ENCODE measurements at places on chromosomes 2 and 18.

DNA sequence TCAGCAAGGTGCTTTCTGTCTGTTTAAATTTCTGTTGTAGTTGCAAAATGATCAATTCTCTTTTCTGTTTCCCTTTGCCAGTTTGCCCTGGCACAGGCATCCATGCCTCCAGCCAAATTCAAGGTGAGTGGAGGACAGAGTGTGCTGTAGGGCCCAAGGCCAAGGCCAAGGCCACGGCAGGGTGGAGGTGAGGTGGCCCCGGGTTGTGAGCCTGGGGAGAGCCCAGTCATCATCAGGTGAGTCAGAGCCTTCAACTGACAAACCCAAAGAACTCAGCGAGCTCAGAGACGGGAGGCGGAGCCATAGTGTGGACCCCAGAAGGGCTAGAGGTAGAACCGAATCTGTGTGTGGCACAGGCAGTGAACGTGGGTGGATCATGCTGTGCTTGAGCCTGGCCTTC is 55.7 kb downstream of the BCL2L11 start:
- no peak for DNase-seq

GRCh38 chr2:209114588-209115240 is 309.1 kb upstream of the MAP2 start:
- DNase-seq: no peak

- no peak for DNase-seq
Measured at GRCh38 chr2:83055376-83056010, 1403.6 kb downstream of the SUCLG1 start.

DNA sequence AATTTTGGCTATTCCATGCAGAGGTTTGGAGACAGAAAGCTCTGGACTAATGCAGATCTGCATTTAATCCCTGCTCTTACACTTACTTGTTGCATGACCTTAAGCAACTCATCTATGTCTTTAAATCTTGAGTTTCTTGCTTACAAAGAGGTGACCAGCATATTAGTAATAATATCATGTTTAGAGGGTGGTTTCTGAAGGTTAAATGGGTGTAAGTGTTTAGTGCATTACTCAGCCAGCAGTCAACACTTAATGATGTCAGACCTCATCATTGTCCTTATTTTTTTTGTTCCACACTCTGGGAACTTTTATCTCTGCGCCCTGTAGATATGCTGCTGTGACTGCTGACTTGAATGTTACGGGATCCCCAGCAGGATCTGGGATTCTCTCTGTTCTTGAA is 1.7 kb downstream of the IL1RL1 start:
- no peak for DNase-seq

DNA sequence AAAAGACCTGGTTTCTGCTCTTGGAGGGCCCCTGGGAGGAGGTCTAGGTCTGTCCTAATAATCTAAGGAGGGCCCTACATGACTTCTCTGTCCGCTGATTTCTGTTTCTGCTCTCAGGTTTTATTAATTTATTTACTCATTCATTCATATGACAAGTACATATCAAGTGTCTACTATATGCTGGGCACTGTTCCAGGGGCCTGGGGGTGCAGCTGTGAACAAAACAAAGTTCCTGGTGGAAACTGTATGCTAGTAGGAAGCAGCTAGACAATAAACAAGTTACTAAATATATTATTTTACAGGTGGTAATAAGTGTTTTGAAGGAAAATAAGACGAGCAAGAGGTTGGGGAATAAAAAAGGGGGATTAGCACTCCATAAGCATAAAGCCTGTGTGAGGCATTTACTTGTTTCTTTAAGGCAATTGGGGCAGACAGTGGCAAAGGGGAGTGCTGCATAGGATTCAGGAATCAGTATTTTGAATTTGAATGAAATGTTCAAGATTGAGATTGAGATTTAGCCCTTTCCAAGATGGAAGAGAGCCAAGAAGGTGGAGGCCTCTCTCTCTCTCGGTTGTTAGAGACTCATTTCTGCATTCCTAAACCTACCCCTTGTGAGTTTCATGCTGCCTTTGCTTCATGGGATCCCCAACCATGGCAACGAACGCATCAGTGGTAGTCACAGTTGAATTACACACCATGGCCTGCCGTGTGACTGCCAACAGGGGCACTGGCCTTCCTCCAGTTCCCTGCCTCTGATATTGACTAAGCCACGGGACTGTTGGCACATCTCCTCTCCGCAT is 28.3 kb downstream of the DRC1 start:
- no peak for DNase-seq

DNA sequence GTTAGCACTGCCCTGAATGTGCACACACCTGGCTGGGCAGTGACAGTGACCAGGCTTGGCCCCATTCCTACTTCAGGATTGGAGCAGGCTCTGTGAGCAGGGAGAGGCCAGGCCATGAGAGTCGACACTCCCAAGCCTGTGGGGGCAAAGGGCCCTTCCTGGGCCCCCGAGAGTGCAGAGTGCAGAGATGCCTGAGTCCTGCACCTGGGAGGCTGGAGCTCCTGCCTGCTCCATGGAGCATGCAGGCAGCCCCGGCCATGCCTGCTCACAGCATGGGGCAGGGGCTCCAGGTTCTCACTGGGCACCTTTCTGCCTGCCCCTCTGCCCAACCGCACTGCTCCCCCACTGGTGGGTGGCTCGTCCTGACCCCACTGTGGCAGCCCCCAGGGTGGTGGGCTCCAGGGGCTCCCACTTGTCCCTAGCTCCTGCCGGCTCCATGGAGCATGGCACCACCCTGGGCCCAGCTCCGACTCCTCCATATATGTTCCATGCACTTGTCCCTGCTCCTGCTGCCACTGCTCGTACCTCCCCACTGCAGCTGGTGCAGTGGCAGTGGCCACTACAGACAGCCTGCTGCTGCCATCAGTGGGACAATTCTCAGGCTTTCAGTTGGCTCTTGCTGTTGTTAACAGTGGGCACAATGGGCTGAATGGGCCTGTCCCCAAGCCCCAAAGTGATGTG is 282.0 kb downstream of the RPRM start:
- no peak for DNase-seq

DNA sequence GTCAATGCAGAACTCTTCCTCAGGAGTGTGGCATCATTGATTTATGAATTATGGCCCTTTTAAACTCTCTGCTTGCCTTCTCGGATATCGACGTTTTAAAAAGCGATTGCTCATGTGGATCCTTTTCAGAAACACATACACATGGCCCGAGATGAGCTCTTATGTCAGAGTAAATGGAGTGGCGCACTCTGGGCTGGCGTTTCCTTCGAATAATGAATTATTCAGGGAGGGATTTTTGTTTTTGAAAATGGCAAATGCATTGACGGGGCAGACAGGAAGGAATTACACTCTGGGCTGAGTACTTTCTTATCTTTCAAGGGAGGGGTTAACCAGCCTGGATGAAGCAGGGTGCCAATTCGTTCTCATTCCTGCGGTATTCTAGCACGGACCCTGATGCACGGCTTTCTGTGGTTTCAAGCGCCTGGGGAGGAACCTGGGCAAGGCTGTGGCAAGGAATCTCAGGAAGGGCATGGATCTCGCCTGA is 142.7 kb downstream of the PRKCE start:
- DNase-seq: no peak

- DNase-seq: no peak
Measured at GRCh38 chr2:27871802-27872201, 18.4 kb downstream of the RBKS start.

DNA sequence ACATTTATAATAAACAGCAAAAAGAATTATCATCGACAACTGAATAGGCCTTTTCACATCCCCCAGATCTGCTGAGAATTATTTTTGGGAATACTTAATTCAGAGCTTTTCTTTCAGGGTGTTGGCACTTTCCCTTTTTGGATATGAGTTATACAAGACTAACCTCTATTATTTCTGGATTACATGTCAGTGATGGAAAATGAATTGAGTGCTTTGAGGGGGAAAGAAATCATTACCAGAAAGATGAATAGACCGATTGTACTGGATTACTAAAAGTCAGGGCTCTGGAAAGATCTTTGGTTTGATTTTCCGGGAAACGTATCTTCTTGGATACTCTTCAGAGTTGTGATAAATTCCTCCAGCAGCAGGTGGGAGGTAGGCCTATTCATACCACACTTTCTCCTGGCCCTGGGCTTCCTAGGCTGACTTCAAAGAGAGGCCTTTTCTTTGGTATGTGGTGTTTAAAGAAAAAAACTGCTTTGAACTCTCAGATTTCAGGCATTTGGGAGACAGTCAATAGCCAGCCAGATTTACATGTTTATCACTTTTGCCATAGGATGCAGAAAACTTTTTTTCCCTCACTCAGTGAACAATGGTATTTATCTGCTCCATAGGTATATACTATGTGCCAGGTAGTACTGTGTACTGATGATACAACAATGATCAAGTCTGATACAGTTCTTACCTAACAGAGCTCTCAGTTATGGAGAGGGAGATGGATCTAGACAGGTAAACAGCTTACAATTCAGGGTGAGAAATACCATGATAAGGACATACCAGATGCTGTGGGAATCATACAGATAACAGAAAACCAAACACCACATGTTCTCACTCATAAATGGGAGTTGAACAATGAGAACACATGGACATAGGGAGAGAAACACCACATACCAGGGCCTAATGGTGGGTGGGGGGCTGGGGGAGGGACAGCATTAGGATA is 63.3 kb upstream of the ACTR3 start:
- DNase-seq: no peak

DNA sequence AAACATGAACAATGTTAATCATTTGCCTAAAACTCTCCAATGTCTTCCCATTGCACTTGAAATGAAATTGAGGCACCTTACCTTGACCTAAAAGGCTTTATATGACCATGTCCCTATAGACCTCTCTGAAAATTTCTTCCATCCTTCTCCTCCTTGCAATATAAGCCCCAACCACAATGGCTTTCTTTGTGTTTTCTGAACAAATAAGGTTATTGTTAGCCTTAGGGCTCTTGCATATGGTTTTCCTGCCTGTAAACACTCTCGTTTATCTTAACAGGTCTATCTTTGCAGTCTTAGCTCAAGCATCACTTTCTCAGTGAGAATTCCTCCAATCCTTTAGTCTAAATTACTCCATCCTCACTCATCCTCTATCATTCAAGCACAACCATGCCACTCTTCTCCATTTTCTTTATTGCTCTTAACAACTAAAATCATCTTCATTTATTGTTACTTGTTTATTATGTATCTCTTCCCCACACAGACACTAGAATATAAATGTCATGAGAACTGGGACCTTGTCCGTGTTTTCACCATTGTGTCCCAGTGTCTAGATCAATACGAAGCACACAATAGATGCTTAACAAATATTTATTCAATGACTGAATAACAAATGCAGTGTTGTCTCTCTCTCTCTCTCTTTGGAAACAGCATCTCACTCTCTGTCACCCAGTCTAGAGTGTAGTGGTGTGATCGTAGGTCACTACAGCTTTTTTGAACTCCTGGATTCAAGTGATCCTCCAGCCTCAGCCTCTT is 129.3 kb downstream of the RDH14 start:
- no peak for DNase-seq

DNA sequence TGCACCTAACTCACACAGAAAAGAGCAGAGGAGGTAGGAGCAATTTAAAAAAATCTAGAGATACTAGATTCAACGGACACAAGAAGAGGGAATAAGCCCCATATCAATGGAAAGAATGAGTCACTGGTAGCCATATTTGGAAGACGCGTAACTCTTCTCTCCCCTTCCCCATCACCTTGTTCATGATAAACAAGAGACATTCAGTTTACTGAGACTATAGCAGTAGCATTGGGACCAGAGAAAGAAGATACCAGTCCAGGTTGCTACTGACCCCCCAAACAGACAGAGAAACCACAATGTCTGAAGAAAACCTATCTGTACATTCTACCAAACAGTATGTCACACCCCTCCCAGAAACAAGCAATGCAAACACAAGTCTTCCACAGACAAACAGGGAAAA is 81.1 kb downstream of the SLC66A3 start:
- no peak for DNase-seq

All from CD4-positive, alpha-beta T cell (primary cell).